ENCODE measurements at places on chromosomes 1 and 21.

DNA sequence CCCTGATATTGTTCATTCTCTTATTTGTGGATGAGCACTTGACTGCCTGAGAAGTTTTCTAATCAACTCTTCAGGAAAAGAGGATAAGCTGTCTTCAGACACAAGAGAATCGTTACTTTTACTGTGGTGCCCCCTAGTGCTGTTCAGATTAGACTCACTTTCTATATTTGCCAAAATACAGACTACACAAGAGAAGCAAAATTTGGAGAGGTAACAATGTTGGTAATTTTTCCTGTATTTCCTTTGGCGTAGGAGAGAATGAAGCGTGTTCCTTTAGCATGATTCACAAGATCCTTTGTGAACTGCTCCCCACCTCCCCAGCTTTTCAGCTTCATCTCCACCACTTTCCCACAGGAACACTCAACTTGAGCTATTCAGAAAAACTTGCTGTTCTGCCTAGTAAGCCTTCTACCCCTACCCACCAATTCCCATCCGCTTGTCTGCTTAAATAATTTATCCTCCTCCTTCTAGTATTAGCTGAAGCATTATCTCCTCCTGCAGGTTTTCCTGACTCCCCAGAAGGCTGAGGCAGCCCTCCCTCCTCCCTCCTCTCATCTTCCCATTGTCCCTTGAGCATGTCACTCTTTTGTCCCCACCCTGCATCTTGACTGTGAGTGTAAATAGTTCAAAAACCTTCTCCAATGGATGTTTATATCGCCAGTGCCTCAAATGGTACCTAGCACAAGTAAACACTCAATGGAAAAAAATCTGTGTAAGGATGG is 4.5 kb downstream of the TNFSF4 start:
- no peak for DNase-seq

DNA sequence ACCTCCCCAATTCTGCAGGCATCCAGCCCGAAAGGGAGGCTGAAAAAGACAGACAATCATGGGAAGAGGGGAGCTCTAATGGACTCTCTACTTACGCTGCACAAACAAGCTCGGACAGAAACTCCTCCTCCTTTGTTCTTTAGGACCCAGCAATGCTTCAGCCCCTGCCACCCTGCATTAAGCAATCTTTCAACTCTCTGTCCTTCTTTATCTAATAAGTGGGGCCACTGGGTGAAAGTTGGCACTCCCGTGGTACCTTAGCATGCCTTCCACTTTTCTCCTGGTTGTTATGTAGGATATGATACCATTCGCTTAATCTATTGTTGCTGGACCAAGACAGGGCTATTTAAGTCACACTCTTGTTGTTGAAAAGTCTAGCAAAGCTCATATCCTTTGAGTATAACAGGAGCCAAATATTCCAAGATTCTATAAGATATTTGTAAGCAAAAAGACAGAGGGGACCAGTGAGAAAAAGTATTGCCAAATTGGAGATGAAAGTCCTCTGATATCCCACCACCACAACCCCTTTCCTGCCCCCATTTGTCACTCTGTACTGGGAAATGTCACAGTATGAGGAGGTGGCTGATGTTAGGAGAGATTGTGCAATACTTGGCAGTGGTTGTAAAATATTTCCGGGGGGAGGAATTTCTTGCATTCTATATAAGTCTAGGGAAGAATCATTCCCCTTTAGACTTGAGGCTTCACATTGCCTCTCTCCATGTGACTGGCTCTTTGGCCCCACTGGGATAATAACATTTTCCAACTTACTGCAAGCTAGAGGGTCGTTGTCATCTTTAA is 137.3 kb upstream of the GJB5 start:
- no peak for DNase-seq

DNA sequence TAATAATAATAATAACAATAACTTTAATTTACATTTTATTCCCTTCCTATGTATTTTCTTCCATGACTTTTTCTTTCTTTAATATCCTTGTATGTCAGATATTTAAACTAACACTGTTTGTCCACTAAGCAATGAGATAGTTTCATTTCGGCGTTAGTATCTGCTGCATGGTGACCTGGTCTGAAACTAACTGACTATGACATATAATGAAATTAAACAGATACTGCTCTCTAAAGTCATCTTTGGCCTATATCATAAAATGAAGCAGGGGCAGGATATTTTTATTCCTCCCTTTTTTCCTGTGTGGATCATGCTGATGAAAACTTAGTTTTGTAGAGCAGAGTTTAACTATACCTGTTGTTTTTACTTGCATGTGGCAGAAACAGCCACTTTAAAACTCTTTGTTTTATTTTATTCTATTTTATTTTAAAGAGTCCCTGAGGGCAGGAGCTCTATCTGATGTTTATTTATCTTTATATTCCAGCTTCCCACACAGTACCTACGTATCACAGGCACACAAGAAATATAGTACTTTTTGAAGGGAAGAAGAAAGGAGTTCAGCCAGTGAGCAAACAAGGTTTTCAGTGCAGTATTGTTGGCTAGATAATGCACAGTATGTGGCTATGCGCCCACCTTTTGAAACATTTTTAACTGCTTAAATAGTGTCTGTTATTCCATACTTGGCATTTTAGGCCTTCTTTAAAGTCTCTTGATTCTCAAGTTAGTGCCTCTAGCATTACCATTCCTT is 165.6 kb downstream of the PHTF1 start:
- DNase-seq, result no peak

- DNase-seq, result no peak
Measured at GRCh38 chr1:20080441-20081352, 10.7 kb downstream of the PLA2G5 start.

- no peak for DNase-seq
Measured at GRCh38 chr1:27487966-27488884, 1.7 kb downstream of the WASF2 start.

GRCh38 chr21:24339406-24339805 is 1267.9 kb downstream of the MRPL39 start:
- DNase-seq, result no peak

DNA sequence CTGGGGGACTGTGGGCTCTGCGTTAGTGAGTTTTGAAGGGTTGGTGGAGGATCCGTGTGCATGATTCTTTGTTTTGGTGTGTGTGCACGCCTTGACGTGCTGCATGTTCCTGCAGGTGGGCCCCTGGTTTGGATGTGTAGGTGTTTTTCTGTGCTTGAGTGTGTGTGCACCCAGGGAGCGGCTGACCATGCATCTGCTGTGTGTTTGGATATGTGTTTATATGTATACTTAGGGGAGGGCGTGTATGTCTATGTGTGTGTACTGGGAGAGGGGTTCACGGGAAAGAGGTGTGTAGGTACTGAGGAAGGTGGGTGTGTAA is 1.1 kb downstream of the VANGL2 start:
- no peak for DNase-seq

DNA sequence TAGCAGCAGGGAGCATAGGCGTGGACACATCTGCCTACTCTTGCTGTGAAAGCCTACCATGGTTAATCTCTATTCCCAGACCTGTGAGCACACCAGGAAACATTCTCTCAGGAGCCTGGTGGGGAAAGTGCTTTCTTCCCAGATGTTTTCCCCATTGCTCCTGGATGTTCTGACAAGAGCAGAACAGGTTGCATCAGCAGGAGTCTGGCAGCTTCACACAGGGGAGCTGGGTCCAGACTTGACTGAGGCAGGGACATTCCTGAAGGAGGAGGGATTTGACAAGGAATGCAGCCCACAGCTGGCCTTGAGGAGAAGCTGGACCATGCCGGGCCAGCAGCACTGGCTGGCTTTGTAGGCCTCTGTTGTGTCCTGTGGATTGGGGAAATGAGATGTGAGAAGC is 21.0 kb upstream of the ARTN start:
- no peak for DNase-seq

GRCh38 chr1:31345635-31346034 is 27.2 kb downstream of the FABP3 start:
- no peak for DNase-seq

- DNase-seq, result no peak
Measured at GRCh38 chr21:27759091-27759659, 792.3 kb upstream of the ADAMTS5 start.

DNA sequence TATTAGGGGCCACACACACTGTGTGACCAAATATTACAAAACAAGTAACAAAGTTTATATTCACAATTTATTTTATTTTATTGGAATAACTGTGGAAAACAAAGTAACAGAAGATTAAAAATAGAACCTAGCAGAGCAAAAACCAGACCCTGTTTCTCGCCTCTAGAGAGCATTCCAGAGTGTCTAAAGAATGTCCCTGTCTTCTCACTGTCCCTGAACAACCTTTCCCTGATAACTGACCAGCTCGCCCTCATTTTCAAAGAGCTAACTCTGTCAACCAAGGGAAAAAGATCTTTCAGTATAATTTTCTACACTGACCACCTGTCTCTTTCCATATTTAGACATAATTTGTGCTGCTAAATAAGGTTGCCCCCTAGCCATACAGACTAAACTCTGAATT is 646.9 kb downstream of the USP25 start:
- DNase-seq, result no peak

GRCh38 chr21:40433538-40433937 is 413.4 kb downstream of the DSCAM start:
- DNase-seq, result no peak

GRCh38 chr1:204464187-204464631 is 30.4 kb downstream of the PIK3C2B start:
- no peak for DNase-seq

- DNase-seq, result peak; percentile 57
Measured at GRCh38 chr1:31957701-31958674, 19.8 kb upstream of the PTP4A2 start.

DNA sequence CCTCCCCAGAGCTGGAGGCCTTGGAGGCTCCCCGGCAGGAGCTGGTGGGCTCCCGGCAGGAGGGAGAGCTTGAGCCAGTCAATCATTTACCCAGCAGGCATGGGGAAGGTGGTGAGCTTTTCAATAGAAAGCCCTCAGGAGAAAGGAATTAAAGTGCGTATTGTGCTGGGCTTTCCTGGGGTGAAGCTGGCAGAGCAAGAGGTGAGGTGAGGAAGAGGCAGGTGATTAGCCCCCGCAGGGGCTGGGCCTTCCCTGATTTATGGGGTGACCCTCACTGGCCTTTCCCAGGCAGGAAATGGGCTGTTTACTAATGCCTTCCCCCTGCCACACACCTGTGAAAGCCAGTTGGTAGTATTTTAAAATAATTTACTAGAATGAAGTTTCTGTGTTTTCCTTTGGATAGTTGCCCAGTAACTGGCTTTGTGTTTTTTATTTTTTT is 25.8 kb downstream of the CLDN14 start:
- DNase-seq, result no peak

DNA sequence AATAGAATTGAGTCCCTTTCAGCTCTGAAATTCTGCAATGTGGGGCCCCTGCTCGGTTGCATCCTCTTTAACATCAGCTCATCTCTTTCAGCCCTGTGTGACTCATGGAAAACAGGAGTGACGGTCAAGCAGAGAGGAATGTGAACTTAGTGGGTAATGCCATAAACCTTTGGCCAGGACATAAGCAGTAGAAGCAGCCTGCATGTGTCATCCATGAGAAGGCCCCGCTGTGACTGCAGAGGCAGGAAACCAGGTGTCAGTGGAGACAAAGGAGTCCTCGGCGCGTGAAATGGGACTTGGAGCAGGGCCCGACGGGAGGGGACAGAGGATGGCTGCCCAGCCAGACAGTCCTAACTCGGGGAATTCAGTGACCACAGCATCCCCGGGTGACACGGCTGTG is 21.1 kb upstream of the EPHB2 start:
- DNase-seq, result no peak

- DNase-seq, result no peak
Measured at GRCh38 chr1:110430366-110430765, 20.6 kb upstream of the PROK1 start.

GRCh38 chr21:34612557-34612956 is 2.4 kb downstream of the RCAN1 start:
- DNase-seq, result no peak

DNA sequence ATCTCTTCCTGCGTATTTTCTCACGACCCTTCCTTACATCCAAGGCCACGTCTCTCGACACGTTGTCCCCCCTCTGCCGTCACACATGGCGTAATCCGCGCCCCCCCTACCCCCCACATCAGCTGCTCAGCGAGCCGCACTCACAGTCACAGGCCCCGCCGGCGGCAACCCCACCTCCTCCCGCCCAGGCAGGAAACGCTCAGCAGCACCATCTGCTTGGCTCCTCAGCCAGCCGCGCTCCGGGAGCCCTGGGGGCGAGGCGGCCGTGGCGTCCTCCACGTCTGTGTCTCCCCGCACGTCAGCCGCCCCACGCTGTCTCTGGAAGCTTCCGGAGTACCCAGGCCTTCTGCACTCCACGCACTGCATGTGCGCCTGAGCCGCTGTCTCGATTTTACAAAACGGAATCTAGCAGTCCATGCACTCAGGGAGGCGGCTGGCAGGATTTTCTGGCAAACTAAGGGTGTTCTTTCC is 64.6 kb downstream of the SIK1 start:
- peak; percentile 51 for DNase-seq

- no peak for DNase-seq
Measured at GRCh38 chr1:149846593-149847466, 52.5 kb upstream of the BOLA1 start.

DNA sequence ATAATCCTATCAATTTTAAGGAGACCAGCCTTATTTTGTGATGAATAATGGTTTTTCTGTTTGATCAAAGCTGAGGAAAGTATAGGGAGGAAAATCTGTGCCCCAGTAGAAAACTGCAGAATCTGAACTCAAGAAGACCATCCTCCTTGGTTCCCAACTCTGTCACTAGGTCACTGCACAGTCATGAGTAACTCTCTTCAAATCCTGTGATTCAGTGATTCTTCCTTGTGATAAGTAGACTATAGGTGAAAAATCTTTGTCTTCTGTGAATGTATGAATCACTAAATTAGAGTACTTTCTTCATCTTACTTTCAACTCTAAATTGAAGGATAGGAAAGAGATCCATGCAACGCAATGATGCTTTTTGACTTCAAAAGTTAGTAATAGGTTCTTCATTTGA is 13.3 kb upstream of the OR2L5 start:
- no peak for DNase-seq

DNA sequence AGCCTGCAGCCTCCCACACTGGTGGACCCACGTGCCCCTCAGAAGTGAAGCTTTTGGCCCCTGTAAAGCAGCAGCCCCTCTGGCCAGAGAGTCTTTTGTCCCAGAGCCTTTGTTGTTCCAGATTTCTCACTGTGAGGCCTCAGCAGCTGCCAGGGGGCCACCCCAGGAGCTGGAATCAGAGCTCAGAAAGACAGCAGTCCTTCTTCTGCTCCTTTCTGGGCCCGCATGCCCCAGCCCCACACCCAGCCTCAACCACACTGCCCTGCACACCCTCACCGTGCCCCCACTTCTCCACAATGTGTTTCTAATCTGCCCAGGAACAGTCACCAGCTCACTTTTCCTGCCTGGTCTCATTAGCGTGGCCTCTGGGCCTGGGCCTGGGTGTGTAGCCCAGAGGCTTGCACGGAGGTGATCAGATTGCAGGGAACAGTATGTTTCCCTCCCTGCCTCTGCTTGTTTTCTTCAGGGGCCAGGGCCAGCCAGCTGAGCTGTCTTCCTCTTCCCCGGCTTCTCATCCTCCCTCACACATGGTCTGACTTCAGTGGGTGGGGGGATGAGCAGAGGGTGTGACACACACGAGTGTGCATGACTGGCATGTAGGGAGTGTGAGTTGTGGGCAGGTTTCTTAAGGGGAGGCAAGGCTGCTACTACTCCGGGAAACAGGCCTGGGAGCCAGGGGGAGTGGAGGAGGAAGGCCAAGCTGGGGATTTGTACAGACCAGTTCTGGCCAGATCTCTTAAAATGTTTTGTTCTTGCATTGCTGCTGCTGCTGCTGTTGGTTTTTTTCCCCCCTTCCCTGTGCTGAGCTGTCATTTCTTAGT is 82.5 kb upstream of the ZNF648 start:
- no peak for DNase-seq

GRCh38 chr1:206012086-206012859 is 9.1 kb upstream of the RAB7B start:
- no peak for DNase-seq

GRCh38 chr1:213268221-213268620 is 217.2 kb downstream of the RPS6KC1 start:
- no peak for DNase-seq

- no peak for DNase-seq
Measured at GRCh38 chr1:47510282-47510811, 72.5 kb downstream of the FOXD2 start.

Measured in activated T-cell treated with anti-CD3 and anti-CD28 coated beads for 24 hours (primary cell).